ENCODE measurements at places on chromosomes 13 and 19. TPM values are rescaled to one million over a fixed set of nuclear protein-coding genes. Genes with fewer than 3 reads are reported as not detected.

The ELSPBP1 gene
- not detected for total RNA-seq

The ACP5 gene
- total RNA-seq = not detected

The SLC6A16 gene
- total RNA-seq = 0.94 TPM

The TUBB4A gene
- 215 TPM for total RNA-seq

The BEST2 gene
- total RNA-seq = not detected

The COX7A1 gene
- total RNA-seq = 1.3 TPM

Data from parietal lobe (tissue), 2 donors.